Stimulated activated CD8-positive, alpha-beta memory T cell treated with anti-CD3 and anti-CD28 coated beads, Interleukin-15, amount 100 ng/mL, for 4 hours (primary cell): ENCODE measurements at places on chromosomes 3 and 15.

- no peak for DNase-seq
Measured at GRCh38 chr3:189027626-189028155, 144.1 kb upstream of the TPRG1 start.

- no peak for DNase-seq
Measured at GRCh38 chr3:26102376-26102775, 312.5 kb downstream of the OXSM start.

- no peak for DNase-seq
Measured at GRCh38 chr3:108123326-108123725, 32.5 kb upstream of the CD47 start.

- DNase-seq: no peak
Measured at GRCh38 chr15:55789066-55789660, 46.2 kb upstream of the PRTG start.

GRCh38 chr15:55587321-55588069 lies 650 bp downstream of the PYGO1 start:
- no peak for DNase-seq

DNA sequence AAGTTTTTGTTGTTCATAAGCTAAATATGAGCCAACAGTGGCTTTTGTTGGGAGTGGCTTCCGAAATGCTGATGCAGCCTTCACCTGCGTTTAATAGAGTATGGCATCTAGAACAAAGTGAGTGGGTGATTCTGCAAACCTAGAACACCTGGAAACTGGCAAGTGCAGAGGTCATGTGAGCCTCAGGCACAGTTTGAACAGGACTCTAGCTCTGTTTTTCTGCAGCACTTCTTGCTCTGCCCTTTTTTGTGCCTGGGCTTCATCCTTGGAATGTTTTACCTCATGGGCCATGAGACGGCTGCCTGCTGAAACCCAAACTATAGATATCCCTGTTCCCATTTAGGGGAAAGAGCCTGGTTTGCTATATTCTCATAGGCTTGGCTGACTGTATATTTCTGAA lies 73.5 kb downstream of the LPP start:
- no peak for DNase-seq

DNA sequence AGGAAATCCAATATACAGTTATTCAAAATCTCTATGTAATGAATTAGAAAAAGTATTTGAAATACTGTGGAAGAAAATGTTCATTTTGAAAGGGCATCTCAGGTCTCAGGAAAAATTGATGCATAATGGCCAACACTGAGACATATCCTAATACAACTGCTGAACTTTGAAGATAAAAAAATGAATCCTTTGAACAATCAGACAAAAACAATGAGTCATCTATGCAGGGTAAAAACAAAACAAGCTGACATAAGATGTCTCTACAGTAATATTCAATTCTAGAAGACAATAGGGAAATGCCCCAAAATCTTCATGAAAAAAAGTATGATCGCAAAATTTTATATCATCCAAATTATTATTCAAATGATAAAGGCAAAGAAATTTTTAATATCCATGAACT lies 34.0 kb upstream of the ZNF280D start:
- DNase-seq: no peak

DNA sequence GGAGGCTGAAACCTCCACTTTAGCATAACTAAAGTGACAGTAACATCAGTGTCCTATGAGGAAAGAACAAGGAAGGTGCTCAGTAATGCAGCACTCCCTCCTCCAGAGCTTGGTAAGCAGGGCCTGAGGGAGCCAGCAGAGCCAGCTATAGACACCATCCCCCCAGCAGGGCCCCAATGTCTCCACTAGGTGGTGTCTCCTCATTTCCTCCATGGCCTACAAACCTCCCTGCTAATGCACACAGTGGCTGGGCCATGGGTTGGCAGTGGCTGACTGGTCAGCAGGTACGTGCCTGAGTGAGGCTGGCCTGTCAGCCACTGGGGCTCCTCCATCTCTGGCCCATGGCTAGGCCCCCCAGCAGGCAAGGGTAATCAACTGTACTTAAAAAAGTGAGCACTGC lies 13.6 kb downstream of the MRPS25 start:
- no peak for DNase-seq

GRCh38 chr3:101379658-101380376 lies 59.4 kb upstream of the IMPG2 start:
- no peak for DNase-seq

- DNase-seq: no peak
Measured at GRCh38 chr15:99019558-99020540, 12.3 kb upstream of the PGPEP1L start.

DNA sequence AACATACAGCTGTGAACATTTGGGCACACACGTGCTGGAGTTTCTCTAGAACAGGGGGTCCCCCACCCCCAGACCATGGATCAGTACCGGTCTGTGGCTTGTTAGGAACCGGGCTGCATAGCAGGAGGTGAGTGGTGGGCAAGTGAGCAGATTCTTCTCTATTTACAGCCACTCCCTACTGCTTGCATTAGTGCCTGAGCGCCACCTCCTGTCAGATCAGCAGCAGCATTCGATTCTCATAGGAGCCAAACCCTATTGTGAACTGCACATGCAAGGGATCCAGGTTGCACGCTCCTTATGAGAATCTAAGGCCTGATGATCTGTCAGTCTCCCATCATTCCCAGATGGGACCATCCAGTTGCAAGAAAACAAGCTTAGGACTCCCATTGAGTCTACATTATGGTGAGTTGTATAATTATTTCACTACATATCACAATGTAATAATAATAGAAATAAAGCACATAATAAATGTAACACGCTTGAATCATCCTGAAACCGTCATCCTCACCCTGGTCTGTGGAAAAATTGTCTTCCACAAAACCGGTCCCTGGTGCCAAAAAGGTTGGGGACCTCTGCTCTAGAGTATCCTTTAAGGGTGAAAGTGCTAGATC lies 25.8 kb downstream of the CHRM5 start:
- no peak for DNase-seq

DNA sequence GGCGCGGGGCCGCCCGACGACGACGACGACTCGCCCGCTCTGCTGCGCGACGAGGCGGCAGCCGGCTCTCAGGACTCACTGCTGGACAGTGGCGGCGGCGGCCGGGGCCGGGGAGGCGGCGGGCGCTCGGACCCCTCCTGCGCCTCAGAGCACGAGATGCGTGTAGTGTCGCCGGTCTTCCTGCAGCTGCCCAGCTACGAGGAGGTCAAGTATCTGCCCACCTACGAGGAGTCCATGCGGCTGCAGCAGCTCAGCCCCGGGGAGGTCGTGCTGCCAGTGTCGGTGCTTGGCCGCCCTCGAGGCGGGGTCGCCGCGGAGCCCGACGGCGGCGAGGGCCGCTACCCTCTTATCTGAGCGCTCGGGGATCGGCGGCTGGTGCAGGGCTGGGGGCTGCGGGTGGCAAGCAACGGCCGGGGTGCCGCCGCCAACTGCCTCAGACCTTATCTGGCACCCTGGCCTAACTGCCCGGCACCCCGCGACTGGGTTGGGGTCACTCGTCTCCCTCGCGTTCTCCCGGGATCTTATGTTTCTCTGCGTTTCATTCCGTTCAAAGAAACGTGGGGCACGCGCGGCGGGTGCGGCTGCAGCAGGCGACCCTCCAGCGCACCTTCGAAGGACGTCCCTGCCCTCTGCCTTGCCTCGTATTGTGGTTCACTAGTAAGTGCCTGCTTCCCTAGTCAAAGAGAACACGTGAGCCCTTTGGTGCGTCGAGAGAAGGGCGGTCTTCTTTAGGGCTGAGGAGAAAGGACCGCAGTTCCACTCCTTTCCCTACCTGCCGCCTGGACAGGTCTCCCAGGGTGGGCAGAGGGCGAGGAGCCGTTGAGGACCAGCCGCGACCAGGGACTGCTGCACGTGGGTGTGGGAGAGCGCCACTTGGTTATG lies 1.0 kb downstream of the C3orf80 start:
- no peak for DNase-seq

DNA sequence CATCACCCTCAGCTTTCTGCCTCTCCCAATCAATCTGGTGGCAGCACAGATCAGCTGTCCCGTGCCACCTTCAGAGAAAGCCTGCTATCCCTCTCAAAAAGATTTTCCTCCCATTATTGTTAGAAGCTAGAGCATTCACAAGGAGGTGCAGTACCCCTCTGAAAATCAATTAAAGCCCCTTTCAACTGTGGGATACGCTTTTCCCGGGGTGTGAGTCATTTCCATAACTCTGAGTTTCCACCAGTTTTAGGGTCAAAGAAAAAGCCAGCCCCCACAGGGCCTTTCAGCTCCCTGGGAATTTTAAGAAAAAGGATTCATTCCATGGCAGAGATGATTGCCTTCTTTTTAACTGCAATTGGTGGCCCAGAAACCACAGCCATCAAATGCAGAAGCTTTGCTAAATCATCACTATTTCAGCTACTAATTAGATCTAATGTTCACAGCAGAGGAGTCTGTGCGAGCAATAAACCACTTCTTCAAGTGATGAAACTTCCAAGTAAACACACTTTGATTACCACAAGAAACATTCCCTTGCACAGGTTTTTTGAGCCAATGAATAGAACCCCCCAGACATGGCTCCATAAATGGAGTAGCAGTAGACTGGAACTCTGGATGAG lies 270.0 kb upstream of the TPRG1 start:
- DNase-seq: no peak

DNA sequence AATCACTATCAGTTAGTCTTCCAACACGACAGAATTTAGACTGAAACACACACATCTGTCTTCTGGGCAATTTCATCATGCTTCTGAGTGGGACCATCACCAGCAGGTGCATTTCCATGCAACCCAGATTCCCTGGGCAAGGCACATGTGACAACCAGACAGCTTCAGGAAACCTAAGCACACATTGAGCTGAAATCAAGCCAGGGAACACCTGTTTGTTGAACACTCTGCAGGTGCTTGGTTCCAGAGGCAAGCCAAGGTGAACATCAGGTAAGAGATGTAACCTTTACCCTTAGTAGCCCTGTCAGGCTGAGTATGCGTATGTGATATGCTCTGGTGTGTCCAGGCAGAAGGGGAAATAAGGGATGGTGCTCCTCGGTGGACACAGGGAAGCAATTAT lies 3.3 kb upstream of the PSMD2 start:
- DNase-seq: no peak

- DNase-seq: no peak
Measured at GRCh38 chr3:128128251-128128650, 4.6 kb upstream of the RUVBL1 start.

DNA sequence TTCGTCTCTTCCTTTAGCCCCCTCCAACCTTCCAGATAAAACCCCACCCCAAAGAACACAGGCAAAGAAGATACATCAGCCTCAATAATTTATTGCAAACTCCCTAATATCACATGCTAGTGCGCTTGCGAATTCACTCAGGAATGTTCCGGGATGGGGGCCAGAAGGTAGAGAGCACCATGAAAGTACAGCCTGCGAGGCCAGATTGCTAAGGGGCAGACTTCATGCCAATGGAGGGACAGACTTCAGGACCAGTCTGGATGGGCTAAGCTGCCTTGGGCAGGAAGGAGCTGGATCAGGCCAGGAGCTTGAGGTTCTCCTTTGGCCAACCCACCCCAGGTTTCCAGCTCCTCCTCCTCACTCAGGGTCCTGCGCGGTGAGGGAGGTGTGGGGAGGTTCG lies 13.4 kb downstream of the CIDEC start:
- no peak for DNase-seq

DNA sequence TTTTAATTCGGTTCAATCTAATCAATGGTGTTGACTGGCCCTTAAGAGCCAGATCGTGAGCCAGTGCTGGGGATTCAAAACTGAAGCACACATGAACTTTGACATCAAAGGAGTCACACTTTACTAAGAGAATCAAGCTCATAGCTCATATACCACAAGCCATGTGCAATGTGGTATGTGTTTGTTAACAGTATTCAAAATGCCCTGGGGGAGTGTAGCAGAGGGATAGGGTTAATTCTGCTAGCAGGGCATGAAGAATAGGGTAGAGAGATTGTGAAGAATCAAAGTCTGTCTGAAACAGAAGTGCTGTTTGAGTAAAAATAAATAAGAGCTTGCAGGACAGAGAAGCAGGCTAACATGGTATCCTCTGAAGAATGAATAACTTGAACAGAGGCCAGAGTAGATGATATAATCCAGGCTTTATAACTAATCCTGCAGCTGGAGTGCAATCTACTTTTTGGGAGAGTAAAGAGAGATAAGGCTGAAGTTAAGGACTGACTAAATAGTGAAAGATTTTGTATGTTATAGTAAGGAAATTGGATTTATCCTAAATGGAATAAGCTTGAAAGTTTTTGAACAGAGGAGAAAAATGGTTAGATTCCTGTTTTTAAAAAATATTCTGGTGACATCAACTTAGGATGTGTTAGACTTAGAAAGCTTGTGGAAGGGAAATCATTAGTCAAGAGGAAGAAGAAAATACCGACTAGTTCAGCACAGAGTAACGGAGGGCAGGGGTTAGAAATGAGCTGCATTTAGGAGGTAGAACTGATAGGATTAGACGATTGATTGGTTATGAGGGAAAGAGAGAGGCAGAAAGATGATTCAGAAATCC lies 292.0 kb downstream of the NFKBIZ start:
- no peak for DNase-seq

DNA sequence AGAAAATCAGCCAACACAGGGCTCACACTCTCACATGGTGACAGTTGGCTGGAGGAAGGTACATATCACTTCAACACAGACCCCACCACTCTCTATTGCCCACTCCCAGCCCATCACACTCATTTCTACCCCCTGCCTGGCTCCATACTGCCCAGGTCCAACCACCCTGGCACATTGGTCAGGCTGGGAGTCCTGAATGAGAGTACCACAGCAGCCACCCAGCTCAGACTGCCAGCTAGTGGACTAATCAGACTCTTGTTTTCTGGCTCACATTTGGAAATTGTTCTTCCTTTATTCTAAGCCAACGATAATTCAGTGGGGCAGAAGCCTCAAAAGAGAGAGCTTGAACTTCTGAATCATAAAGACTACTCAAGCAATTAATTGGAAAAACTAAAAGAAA lies 20.0 kb downstream of the MRPL46 start:
- DNase-seq: no peak

- no peak for DNase-seq
Measured at GRCh38 chr3:34361921-34362320, 563.5 kb downstream of the PDCD6IP start.

GRCh38 chr15:75739791-75740190 lies 27.1 kb upstream of the CSPG4 start:
- no peak for DNase-seq

DNA sequence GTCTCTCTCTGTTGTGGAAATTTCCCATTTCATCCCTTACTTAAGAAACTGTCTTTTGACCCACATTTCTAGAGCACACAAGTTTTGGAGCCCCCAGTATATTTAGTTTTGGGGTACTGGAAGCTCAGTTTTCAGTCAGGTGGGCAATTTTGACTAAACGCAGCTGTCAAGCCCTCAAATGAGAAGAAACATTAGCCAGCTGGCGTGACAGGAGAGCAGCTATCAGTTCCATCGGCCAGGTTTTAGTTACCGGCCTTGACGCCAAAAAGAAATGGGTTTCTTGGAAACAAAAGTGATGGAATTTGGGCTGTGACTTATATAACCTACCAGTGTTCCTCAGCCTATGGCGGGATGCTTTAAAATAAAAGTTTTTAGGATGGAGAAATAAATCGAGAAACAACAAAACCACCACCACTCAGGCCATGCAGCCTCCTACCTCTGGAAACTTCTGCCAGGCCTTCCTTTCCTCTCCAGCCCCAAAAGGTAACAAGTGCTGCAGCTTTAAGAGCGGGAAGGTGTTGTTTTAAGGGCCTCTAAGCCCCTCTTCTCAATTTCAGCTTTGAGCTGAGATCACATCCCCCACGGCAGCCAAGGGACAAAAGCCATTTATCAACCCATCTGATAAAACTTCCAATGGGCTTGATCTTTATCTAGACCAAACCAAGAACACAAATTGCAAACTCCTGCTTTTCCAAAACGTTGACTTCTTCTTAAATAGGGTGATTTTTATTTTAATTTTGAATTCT lies 18.3 kb downstream of the RGMA start:
- DNase-seq: no peak
